ENCODE measurements at places on chromosomes 4 and X. TPM values are rescaled to one million over a fixed set of nuclear protein-coding genes. Genes with fewer than 3 reads are reported as not detected.
A peak's percentile ranks its signal among the peaks of the same experiment; 100 is the strongest.

DNA sequence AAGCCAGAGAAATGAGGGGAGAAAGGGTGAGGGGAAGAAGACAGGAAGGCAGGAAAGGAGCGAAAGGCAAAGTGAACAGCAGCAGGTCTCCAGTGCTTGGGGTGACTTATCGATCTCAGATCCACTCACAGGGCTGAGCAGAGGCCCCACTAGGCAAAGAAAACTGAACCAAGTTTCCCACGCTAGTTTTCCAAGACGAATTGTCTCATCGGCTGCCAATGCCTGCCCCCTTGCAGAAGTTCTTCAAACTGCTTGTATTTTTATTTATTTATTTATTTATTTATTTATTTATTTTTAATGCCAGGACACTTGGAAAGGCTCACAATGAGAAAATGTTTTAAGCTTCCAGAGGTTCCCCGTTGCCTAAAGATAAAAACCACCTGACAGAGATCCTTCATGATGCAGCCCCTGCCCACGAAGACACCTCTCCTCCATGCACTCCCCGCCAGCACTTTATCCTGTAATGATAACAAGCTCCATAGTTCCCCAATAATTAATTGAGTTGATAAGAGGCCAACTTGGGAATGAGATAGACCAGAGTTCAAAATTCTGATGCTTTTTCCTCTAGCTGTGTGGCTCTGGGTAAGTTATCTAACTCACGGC lies 43.2 kb downstream of the QDPR start:
- H3K4me1 ChIP-seq, result no peaks in the 10 kb centered on the region
- no peaks in the 10 kb centered on the region for H3K36me3 ChIP-seq
- H3K27me3 ChIP-seq, result no peaks in the 10 kb centered on the region
- no peak overlapping the region for H3K27ac ChIP-seq

DNA sequence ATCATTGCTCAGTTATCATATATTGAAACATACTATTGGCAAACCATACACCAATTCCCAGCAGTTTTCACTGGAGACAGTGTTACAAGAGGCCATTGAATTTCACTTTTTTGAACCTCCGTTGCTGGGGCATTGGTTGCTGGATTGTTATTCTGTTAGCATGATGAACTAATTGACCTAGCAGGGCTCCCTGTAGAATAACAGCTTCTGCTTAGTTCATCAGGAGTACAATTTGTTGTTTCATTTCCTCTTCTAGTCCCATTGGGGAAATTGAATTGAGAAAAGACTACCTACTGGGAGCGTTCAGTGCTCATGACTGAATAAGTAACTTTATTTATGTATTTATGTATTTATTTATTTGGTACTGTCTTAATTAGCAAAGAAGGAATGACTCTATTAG lies 151.6 kb downstream of the SLIT2 start:
- H3K4me1 ChIP-seq, result peaks cover 4% of the 10 kb centered on the region
- no peak overlapping the region for H3K27ac ChIP-seq
- no peak for DNase-seq
- H3K27me3 ChIP-seq, result no peaks in the 10 kb centered on the region
- no peaks in the 10 kb centered on the region for H3K36me3 ChIP-seq

DNA sequence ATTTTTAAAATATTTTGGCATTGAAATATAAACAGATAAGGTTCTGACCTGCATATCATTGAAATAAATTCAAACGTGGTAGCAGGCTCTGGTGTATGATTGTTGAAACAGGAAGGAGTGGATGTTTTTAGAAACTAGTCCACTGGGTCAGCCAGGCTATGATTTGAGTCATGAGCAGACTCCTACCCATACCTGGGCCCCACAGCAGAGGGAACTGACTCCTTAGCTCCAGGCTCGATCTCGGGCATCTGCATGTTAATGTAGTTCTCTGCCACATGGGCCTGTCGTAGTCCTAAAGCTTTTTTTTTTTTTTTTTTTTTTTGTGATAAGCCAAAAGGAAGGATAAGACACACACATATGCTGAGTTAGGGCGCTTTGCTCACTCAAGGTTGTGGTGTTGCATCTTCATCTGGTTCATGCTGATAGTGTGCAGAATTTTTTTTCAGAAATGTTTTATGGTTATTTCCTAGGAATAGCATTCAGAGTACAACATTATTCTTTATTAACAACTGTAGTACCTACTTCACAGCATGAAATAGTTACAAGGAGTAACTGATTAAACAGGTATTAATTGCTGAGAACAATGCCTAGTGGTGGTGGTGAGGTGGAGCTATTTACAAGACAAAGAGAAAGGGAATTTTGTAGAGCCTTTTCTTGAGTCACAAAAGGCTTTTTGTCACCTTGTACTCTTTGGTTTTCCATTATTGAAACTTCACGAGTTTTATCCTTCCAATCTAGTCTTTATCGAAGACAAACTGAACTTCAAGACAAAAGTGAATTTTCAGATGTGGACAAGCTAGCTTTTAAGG lies 27.3 kb downstream of the OFD1 start:
- H3K27me3 ChIP-seq, result no peaks in the 10 kb centered on the region
- no peaks in the 10 kb centered on the region for H3K4me1 ChIP-seq
- no peak overlapping the region for H3K4me3 ChIP-seq

DNA sequence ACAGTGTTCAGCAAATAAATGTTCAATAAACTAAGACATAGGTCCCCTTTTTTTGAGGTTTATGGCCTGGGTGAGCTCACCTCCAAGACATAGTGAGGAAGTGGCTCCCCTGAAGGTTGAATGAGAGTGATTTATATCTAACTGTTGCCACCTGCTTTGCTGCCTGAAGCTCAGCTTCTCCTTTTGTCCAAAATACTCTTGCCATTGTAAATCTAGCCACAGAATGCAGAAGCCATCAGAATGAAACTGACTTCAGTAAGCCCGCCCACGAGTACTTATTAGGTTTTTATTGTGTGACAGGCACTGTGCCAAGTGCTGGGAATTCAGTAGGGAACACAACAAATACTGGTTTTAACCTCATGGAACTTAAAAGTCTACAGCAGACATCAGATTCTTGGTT lies 18.0 kb downstream of the SPINK2 start:
- H3K27me3 ChIP-seq, result no peaks in the 10 kb centered on the region
- no peak for DNase-seq
- peaks cover 11% of the 10 kb centered on the region for H3K4me1 ChIP-seq

GRCh38 chr4:168794881-168795280 lies 215.2 kb downstream of the CBR4 start:
- H3K27ac ChIP-seq, result peak overlapping the region; percentile 93
- no peaks in the 10 kb centered on the region for H3K36me3 ChIP-seq
- H3K4me3 ChIP-seq, result no peak overlapping the region

GRCh38 chr4:3257556-3258482 lies 8.9 kb downstream of the MSANTD1 start:
- no peak overlapping the region for H3K4me3 ChIP-seq
- no peaks in the 10 kb centered on the region for H3K36me3 ChIP-seq
- no peaks in the 10 kb centered on the region for H3K4me1 ChIP-seq
- peak; percentile 98 for DNase-seq
- no peak overlapping the region for H3K27ac ChIP-seq

DNA sequence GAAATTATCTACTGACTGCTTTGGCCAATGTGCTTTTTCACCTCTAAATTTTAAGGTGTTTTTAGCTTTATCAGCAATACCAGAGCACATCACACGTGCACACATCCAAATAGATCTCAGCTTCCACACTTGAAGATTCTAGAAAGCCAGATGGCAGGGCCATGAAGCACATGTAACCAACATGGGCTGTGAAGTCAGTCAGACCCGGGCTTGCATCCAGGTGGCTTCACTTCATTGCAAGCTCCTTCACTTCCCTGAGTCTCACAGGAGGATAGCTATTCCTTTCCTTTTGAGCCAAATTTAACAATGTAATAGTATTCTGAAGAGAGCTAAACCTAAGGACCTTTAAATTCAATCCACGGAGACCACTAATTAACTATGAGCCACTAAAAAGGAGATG lies 86.5 kb downstream of the SH3RF1 start:
- DNase-seq, result no peak
- peaks cover 35% of the 10 kb centered on the region for H3K4me1 ChIP-seq
- no peak overlapping the region for H3K4me3 ChIP-seq
- no peak overlapping the region for H3K27ac ChIP-seq

DNA sequence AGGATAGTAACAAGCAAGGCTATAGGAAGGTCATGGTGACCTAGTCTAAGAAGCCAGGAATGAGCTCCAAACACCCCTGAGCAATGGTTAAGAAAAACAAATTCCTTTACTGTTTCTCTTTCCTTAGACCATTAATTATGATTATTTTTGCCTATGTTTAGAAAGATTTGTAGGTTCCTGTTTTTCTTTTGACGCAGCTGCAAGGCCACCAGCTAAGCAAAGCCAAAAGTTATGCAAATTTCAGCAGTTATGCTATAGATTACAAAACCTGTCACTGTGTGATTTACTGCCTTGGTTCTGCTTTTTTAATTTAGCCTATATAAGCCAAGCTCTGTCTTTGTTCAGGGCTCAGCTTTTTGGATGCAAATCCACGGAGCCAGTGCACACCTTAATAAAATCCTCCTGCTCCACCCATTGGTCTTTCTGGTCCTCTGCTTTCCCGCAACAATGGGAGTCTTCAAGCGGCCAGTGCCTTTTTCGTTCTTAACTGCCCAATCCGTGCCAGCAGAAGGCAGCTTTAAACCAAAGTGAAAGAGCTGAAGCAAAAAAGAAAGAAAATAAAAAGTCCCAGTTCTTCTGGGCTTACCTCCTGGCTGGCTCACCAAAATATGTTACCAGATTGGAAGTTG lies 1.4 kb upstream of the CEP135 start:
- no peaks in the 10 kb centered on the region for H3K27me3 ChIP-seq
- H3K36me3 ChIP-seq, result peaks cover 3% of the 10 kb centered on the region
- H3K4me3 ChIP-seq, result peak overlapping the region; percentile 78
- peak overlapping the region; percentile 92 for H3K27ac ChIP-seq
- peaks cover 24% of the 10 kb centered on the region for H3K4me1 ChIP-seq

GRCh38 chr4:8023696-8024033 lies 84.0 kb upstream of the AFAP1 start:
- H3K36me3 ChIP-seq, result no peaks in the 10 kb centered on the region
- peak; percentile 77 for DNase-seq
- no peak overlapping the region for H3K4me3 ChIP-seq
- H3K27me3 ChIP-seq, result peaks cover 26% of the 10 kb centered on the region
- no peak overlapping the region for H3K27ac ChIP-seq

- DNase-seq, result no peak
- H3K36me3 ChIP-seq, result no peaks in the 10 kb centered on the region
- H3K4me1 ChIP-seq, result peaks cover 15% of the 10 kb centered on the region
- no peak overlapping the region for H3K4me3 ChIP-seq
- H3K27ac ChIP-seq, result no peak overlapping the region
- no peaks in the 10 kb centered on the region for H3K27me3 ChIP-seq
These were observed 20.7 kb downstream of the STX18 start for GRCh38 chr4:4521136-4521535.

- DNase-seq, result no peak
- H3K4me3 ChIP-seq, result no peak overlapping the region
- no peaks in the 10 kb centered on the region for H3K27me3 ChIP-seq
These were observed 115.1 kb downstream of the RASGEF1B start for GRCh38 chr4:81356621-81357020.

GRCh38 chrX:103356858-103357257 lies 552 bp downstream of the TCEAL9 start:
- no peaks in the 10 kb centered on the region for H3K27me3 ChIP-seq
- DNase-seq, result no peak
- no peaks in the 10 kb centered on the region for H3K36me3 ChIP-seq
- H3K4me3 ChIP-seq, result peak overlapping the region; percentile 86

DNA sequence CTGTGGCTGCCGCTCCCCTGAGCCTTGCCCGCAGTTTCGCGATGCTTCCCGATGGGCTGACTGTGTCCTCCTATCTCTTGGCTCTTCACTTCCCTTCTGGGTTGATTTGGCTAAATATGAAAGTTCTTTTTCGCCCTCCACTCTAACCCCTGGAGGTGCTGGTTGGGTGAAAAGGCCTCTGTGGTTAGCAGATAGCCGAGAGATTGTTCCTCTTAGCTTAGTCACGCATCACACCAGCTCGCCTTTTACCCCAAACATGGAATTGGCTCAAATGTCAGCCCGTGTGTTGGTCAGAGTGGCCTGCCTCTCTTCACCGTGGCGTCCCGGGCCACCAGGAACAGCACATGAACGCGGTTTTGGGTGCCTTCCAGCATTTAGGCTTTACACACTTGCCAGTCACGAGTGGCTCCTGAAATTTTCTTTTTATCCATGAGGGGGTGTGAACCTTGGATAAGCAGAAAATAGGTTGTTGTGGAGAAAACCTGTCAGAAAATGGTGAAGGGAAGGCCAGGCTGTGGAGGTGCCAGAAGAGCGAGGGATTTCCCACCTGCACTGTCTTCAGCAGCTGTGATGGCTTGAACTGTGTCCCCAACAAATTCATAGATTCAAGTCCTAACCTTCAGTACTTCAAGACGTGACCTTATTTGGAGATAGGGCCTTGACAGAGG lies 8.9 kb downstream of the CLCN4 start:
- no peaks in the 10 kb centered on the region for H3K36me3 ChIP-seq
- H3K4me3 ChIP-seq, result no peak overlapping the region
- no peaks in the 10 kb centered on the region for H3K27me3 ChIP-seq
- H3K4me1 ChIP-seq, result peaks cover 9% of the 10 kb centered on the region
- H3K27ac ChIP-seq, result no peak overlapping the region
- no peak for DNase-seq

DNA sequence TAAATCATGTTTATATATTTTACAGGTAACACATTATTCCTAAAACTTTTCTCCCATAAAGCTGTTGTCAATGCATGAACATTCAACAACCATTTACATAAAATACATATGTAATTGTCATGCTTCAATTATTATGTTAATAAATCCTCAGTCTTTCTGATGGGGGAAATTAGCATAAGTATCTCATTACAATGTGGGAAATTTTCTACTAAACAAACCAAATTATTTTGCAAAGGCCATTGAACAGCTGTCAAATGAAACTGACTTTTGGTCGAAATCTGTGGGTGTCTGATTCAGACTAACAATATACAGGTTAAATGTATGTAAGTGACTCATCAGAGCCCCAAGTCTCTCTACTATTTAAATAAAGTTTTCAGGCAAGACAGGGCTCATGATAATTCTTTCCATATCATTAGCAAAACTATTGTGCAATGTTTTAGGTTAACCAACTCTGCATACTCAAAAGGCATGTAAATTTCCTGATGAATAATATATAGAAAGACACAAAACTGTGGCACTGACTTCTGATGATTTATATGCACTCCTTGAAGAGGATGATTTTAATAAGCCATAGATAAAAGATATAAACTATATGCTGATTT lies 795.3 kb upstream of the AADAT start:
- H3K36me3 ChIP-seq, result no peaks in the 10 kb centered on the region
- H3K4me1 ChIP-seq, result no peaks in the 10 kb centered on the region
- no peaks in the 10 kb centered on the region for H3K27me3 ChIP-seq
- no peak overlapping the region for H3K4me3 ChIP-seq
- no peak for DNase-seq

Gene AMBN
- not detected for total RNA-seq

Gene NOX1
- not detected for total RNA-seq

Gene CLIC2
- 1.2 TPM for total RNA-seq

Gene GABRG1
- not detected for total RNA-seq

Gene TTC29
- total RNA-seq, result under 0.01 TPM

Gene AKAP14
- total RNA-seq, result not detected

Gene MTMR8
- total RNA-seq, result 0.72 TPM

Gene CFAP99
- total RNA-seq, result under 0.01 TPM

Gene MYOZ2
- 0.29 TPM for total RNA-seq

Gene ABCG2
- total RNA-seq, result 0.59 TPM

Data from osteoblast (primary cell).